GM23338 (cell line): ENCODE measurements at places on chromosomes 11 and 22. TPM values are rescaled to one million over a fixed set of nuclear protein-coding genes. Genes with fewer than 3 reads are reported as not detected.

- H3K36me3 ChIP-seq = peaks cover 8% of the 10 kb centered on the region; the same call in 1 of the 2 replicates
- no peaks in the 10 kb centered on the region for H3K4me1 ChIP-seq
- H3K27me3 ChIP-seq = no peaks in the 10 kb centered on the region
- no peak overlapping the region for H3K27ac ChIP-seq
- no peak for DNase-seq
- no peak overlapping the region for H3K4me3 ChIP-seq
Measured at GRCh38 chr22:32920032-32920628, 118.6 kb downstream of the TIMP3 start.

DNA sequence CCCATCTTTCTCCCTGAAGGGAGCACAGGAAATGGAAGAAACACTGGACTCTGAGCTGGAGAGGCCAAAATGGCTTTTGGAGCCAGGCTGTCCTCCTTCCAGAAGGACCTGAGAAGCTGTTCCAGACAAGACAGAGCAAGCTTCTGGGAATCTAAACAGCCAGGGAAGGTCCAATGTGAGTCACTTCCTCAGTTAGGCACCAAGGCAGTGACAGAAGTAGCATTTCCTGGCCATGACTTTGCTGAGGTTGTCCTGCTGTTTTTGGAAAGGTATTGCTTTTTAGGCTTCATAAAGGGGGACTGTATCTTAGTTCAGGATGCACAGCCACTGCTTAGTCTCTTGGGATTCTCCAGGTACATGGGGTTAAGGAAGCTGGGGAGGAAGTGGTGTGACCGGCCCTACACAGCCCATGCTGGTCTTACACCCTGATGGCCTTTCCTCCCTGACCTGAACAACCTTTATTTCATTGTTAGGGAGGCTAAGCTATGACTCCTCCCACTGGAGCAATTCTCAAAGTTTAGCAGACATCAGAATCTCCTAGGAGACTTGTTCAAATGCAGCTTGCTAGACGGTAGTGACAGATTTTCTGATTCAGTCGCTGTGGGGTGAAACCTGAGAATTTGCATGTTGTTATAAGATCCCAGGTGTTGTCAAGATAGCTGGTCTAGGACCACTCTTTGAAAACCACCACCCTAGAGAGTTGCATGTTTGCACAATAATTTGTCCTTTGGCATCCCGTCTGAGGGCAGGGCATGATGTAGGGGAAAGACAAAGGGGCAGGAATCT is 6.8 kb upstream of the INSC start:
- no peaks in the 10 kb centered on the region for H3K36me3 ChIP-seq
- DNase-seq = no peak
- H3K4me1 ChIP-seq = no peaks in the 10 kb centered on the region
- no peak overlapping the region for H3K27ac ChIP-seq
- H3K27me3 ChIP-seq = 0 out of 2 replicates have a peak, but pooled peaks cover 3% of the 10 kb centered on the region

GRCh38 chr22:40325315-40325714 is 21.0 kb upstream of the ADSL start:
- peaks cover 31% of the 10 kb centered on the region for H3K4me1 ChIP-seq
- 0 out of 2 replicates have a peak overlapping the region, but pooled peaks have one; percentile 35 for H3K27ac ChIP-seq
- H3K4me3 ChIP-seq = no peak overlapping the region
- no peak for DNase-seq

DNA sequence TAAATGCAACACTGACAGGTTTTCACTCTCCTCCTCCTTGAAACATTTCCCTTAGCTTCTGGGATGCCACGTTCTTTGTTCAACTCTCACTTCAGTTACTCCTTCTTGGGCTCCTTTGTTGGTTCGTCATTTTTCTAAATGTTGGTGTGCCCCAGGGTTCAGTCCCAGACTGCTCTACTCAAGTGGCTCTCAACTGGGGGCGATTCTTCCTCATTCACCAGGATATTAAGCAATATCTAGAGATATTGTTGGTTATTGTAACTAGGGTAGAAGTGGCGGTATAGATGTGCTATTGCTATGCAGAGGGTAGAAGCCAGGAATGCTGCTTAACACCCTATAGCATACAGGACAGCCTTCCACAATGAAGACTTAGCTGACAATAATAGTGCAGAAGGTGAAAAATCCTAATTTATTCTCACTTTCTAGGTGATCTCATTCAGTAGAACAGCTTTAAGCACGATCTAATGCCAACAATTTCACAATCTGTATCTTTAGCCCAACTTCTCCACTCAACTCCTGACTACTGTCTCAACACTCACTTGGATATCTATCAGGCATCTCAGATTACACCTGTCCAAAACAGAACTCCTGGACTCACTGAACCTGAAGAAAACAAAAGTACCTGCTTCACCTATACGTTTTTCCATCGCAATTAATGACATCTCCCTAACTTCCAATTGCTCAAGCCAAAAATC is 4.6 kb downstream of the NUP160 start:
- peaks cover 52% of the 10 kb centered on the region for H3K36me3 ChIP-seq
- H3K27me3 ChIP-seq = no peaks in the 10 kb centered on the region
- no peak for DNase-seq
- peaks cover 9% of the 10 kb centered on the region for H3K4me1 ChIP-seq
- no peak overlapping the region for H3K4me3 ChIP-seq
- H3K27ac ChIP-seq = 0 out of 2 replicates have a peak overlapping the region, but pooled peaks have one; percentile 26

- H3K27me3 ChIP-seq = no peaks in the 10 kb centered on the region
- H3K36me3 ChIP-seq = no peaks in the 10 kb centered on the region
- no peak overlapping the region for H3K4me3 ChIP-seq
- no peak for DNase-seq
- H3K27ac ChIP-seq = no peak overlapping the region
- H3K4me1 ChIP-seq = no peaks in the 10 kb centered on the region
Measured at GRCh38 chr11:36239636-36240035, 49.6 kb downstream of the COMMD9 start.

DNA sequence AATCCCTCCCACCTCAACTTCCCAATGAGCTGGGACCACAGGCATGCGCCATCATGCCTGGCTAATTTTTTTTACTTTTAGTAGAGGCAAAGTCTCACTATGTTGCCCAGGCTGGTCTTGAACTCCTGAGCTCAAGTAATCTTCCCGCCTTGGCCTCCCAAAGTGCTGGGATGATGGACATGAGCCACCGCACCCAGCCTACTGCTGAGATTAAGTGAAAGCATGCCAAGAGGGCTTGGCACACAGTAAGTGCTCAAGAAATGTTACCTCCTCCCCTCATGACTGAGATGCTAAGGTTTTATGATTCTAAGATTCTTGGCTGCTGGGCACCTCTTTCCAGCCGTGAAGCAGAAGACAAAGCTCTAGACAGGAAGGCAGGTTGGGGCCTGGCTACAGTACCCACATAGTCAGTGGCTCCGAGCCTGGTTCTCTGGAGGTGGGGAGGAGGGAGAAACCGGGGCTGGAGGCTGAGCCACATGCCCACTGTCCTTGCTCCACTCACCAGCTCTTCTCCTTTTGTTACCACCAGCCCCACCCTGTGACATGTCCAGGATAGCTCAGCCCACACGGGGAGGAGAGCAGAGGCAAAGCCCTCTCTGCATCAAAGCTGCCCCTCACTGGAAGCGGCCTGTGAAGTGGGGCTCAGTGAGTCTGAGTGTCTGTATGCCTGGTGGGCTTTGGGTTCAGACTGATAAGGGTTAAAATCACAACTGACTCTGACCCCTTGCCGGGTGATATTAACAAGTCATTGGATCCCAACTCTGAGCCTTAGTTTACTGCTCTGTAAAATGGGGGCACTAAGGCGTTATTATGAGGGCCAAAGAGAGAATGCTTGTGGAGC is 12.9 kb downstream of the ARHGEF17 start:
- H3K4me3 ChIP-seq = no peak overlapping the region
- H3K36me3 ChIP-seq = no peaks in the 10 kb centered on the region
- DNase-seq = no peak

- H3K4me1 ChIP-seq = no peaks in the 10 kb centered on the region; the same call in 1 of the 2 replicates
- no peak overlapping the region for H3K4me3 ChIP-seq
- no peak for DNase-seq
Measured at GRCh38 chr11:12239396-12239795, 129.0 kb downstream of the MICAL2 start.

Gene APOBEC3H
- not detected in 2 replicates for total RNA-seq

Gene DTX4
- 13.8 and 14.7 TPM in 2 replicates for total RNA-seq

Gene TANGO2
- 15.0 and 20.2 TPM in 2 replicates for total RNA-seq

Gene MS4A12
- total RNA-seq = 0.21 TPM in 1 of 2 replicates, not detected in the other

Gene CDC42BPG
- 10.1 and 11.6 TPM in 2 replicates for total RNA-seq

Gene SLC25A45
- 0.10 and 0.35 TPM in 2 replicates for total RNA-seq
